ENCODE measurements at places on chromosomes 7 and 10.

GRCh38 chr7:55189146-55189766 lies 170.4 kb downstream of the EGFR start:
- DNase-seq: no peak

DNA sequence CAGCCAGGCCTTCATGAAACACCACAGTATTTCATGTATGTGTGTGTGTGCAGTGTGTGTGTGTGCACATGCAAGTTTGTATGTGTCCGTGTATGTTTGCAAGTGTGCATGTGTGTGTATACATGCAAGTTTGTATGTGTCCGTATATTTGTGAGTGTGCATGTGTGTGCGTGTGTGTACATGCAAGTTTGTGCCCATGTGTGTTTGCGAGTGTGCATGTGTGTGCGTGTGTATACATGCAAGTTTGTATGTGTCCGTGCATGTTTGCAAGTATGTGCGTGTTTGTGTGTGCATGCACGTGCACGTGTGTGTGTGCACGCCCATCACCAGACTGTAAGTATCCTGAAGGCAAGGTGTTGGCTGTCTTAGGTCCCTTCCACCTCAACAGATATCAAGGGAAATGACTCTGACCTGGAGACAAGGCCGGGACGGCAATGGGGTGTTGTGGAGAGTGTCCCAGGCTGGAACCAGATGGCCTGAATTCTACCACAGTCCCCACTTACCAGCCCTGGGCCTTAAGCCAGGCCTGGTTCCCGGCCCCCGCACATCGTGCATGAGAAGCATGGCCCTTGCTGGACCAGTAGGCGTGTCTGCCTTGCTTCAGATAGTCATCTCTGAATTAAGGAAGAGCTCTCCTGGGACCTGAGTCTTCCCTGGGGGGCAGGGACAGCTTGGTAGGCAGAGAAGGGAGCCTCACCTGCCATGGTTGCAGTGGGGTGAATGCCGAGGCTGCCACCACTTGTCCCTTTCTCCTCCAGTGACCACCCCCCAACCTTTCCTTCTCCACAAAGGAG lies 140.0 kb downstream of the GRK5 start:
- DNase-seq: no peak

DNA sequence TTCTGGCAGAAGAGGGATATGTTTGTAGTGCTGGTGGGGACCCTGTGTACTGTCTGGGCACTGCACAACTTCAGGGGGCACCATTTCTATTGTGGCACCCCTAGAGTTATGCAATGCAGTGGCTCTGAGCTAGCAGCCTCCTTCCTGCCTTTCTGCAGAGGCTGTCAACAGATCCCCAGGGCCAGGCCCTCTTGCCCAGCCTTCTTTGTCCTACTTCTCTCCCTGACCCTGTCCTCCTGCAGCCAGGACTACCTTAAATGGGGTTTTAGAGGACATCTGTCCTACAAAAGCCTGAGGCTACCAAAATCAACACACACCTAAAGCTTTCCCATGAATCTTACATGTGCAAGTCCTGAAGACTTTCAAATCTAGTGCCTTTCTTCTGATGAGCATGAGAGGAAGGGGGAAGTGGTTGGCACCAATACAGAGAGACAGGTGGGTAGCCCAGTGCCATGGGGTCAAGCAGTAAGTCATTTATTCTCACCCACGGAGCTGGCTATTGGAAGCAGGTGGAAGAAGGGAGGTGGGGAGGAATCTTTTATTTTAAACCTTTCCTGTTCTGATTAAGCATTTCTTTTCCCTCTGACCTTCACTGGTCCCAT lies 2.4 kb downstream of the SPOCK2 start:
- DNase-seq: no peak

GRCh38 chr7:85343484-85343883 lies 156.6 kb upstream of the SEMA3D start:
- DNase-seq: no peak

- no peak for DNase-seq
Observed at GRCh38 chr10:87861566-87861952, 1.8 kb downstream of the KLLN start.

DNA sequence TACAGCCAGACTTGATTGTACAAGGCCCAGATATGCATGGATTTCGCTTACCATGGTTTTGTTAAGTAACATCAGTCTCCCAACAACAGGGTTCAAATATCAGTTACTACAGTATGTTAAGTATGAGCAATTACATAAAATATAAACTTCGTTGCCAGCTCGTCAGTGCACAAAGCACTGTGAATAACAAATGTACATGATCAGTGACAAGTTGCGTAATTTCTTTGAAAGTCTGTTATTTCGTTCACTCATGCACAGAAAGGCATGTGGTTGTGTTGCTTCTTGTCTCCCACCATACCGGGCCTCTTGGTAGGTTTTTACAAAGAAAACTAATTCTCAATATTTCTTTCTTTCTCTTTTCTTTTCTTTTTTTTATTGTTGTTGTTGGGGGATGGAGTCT lies 12.5 kb upstream of the ZNF487 start:
- DNase-seq: no peak

Measured in A549 (cell line).